ENCODE measurements at places on chromosomes 7 and 10.

DNA sequence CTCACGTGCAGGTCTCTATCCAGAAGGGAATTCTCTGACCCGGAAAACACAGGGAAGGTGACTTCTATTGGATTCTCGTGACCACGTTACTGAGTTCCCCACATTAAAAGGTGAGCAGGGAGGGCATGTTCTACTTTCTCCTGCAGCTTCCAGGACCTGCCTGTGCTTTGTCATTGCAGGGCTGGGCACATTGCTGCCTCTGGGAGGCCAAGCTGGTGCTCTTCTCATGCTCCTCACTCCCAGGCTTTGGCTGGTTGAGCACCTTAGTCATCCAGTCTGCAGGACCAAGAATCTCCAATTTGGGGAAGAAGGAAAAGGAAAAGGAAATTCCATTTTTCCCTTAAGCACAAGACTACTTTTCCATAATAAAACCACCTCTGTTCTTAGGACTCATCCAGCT, 86.5 kb upstream of the TMEM72 start:
- DNase-seq, result no peak

DNA sequence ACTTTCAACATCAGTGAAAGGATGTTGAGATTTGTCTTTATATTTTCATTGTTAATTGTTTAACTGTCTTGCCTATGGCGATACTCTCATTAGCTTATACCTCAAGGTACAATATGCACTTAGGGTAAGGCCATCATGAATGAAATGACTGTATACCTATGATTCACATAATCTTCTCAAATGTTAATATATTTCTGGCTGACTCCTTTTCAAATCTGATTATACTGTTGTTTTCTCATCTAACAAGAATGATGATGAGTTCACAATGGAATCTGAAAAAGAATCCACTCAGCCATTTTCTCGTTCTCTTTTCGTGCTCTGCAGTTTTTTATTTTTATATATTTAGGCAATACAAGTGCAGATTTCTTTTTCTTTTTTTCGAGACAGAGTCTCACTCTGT, 159.1 kb downstream of the ARHGAP12 start:
- no peak for DNase-seq

GRCh38 chr7:70619130-70619529, 512.8 kb upstream of the GALNT17 start:
- DNase-seq, result no peak

DNA sequence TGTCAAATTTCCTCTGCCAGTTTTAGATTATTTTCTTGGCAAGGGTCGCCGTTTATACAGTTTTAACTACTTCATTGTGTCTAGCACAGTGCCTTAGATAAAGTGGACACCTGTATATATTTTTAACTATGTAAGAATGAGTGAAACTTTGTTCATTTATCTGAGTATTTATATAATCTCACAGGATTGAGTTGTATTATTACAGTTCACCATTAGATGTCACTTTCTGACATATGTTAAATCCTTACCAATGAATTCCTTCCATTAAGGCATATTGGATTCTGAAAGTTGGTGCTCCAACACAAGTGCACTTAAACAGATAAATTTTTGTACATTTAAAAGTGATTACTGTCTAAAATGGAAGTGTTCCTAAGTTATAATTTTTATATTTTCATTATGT, 43.0 kb downstream of the ZMYND11 start:
- DNase-seq, result no peak

- DNase-seq, result no peak
Measured at GRCh38 chr10:62386356-62387320, 12.5 kb downstream of the ZNF365 start.

- no peak for DNase-seq
Measured at GRCh38 chr7:50329775-50330174, 25.3 kb downstream of the IKZF1 start.

- no peak for DNase-seq
Measured at GRCh38 chr7:17289074-17289645, 9.3 kb upstream of the AHR start.

DNA sequence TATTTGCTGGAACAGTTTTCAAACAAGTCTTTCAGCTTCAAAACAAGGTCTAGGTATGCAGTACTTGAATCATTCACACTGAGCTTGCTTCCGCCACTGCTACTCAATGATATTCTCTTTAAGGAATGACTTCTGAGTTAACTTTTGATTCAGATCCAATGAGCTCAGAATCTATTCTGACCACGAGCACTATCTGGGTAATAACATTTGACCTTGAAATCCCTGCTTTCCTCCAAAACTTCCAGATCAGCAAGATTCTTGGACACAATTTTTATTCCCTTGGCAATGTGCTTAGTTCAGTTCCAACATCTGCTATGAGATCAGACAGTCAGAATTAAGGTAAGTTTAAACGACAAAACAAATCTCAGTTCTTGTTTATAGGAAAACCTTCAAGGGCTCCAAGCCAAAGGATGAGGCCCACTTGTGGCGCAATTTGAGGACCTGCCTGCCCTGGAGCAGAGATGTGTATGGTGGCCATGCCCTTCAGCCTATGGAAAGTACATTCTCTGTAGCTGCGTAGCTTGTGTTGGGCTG, 87.2 kb downstream of the RNF216 start:
- DNase-seq, result no peak

- DNase-seq, result no peak
Measured at GRCh38 chr10:52756966-52757365, 15.6 kb downstream of the MBL2 start.

DNA sequence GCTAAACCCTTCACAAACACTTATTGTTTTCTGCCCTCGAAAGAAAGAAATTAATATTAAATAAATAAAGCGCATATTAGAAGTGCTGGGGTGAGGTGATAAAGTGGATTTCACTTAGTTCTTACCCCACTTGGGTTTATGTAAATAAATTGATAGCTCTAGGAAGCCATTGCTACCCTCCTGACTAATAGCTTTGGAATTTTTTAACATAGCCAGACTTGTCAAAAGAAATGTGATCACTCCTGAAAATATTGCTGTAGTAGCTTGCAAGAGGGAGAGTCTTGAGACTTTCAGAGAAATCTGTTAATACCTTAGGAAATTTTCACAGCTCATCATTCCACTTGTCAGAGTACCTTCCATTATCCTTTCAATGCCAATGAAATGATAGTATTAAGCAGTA, 7.6 kb downstream of the ARL5B start:
- DNase-seq, result no peak

- DNase-seq, result no peak
Measured at GRCh38 chr7:107506674-107507339, 37.0 kb downstream of the GPR22 start.

Measured in T-helper 2 cell treated with Interferon-gamma antibody and Interleukin-4, amounts not matched to agents 5 μg/mL and 100 μg/mL, for 36 hours (primary cell).